HT-29 (cell line): ENCODE measurements at places on chromosomes 6 and 20. TPM values are rescaled to one million over a fixed set of nuclear protein-coding genes. Genes with fewer than 3 reads are reported as not detected.

The DZANK1 gene
- total RNA-seq, result 0.83 and 1.5 TPM in 2 replicates

The NMBR gene
- not detected in 2 replicates for total RNA-seq

The FOXS1 gene
- total RNA-seq, result not detected in 2 replicates

The SESN1 gene
- 11.9 and 12.1 TPM in 2 replicates for total RNA-seq

The TINAG gene
- 0.15 and 1.8 TPM in 2 replicates for total RNA-seq

The PTCHD4 gene
- total RNA-seq, result not detected in 2 replicates

The SALL4 gene
- total RNA-seq, result 2.7 and 3.4 TPM in 2 replicates

The GSTA3 gene
- not detected in 2 replicates for total RNA-seq

The ZC2HC1B gene
- not detected in 2 replicates for total RNA-seq

The SSTR4 gene
- not detected in 2 replicates for total RNA-seq

The OR14J1 gene
- not detected in 2 replicates for total RNA-seq

The C6orf132 gene
- total RNA-seq, result 119 and 136 TPM in 2 replicates

The MYBL2 gene
- total RNA-seq, result 108 and 123 TPM in 2 replicates

The OR2H1 gene
- total RNA-seq, result not detected in 2 replicates

The LCA5 gene
- 0.29 and 0.36 TPM in 2 replicates for total RNA-seq

The OXT gene
- total RNA-seq, result not detected in 2 replicates

The RUNX2 gene
- 5.1 and 6.8 TPM in 2 replicates for total RNA-seq

The ID4 gene
- total RNA-seq, result not detected in 2 replicates

The KCNK16 gene
- not detected in 2 replicates for total RNA-seq

The HEBP2 gene
- total RNA-seq, result 124 and 130 TPM in 2 replicates
